ENCODE measurements at places on chromosomes 2 and 18.

- DNase-seq: no peak
These were observed 52.6 kb downstream of the TRIP12 start for GRCh38 chr2:229869226-229869625.

GRCh38 chr2:216688731-216689340 lies 6.5 kb downstream of the IGFBP5 start:
- DNase-seq: no peak

DNA sequence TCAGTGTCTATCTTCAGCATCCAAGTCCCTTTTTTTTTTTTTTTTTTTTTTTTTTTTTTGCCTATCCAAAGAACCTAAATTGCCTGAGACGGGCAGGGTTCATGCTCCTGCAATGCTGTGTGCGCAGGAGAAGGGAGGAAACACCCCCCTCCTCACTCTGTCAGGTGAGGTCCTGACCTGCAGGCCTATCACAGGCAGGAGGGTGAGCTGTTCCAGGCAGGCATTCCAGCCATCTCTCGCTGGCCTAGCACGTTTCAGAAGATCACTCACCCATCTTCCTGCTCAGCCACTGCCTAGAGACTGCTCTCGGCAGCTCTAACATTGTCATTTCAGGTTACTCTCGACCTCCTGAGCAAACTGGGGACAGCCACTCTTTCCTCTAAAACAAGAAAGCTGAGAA lies 48.4 kb upstream of the LAPTM4A start:
- no peak for DNase-seq

DNA sequence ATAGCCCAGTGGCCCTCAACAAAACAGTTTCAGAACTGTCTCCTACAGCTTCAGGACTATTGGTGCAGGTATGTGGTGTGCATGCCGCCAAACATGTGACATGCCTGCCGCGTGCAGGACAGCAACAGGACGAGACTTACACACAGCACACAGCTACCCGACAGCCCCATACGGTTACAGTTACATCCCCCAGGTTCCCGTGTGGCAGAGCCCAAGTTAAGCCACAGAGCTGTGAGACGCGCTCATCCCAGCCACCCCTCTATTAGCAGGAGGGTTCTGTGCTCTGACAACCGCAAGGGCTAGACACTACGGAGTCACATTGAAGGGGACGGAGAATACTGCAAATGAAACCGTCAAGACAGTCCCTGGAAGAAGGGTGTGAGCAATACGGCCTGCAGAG lies 16.4 kb upstream of the TUBB6 start:
- no peak for DNase-seq

GRCh38 chr2:23379220-23379695 lies 5.7 kb upstream of the KLHL29 start:
- DNase-seq: no peak

- no peak for DNase-seq
These were observed 745.0 kb downstream of the CBLN2 start for GRCh38 chr18:71798986-71799673.

DNA sequence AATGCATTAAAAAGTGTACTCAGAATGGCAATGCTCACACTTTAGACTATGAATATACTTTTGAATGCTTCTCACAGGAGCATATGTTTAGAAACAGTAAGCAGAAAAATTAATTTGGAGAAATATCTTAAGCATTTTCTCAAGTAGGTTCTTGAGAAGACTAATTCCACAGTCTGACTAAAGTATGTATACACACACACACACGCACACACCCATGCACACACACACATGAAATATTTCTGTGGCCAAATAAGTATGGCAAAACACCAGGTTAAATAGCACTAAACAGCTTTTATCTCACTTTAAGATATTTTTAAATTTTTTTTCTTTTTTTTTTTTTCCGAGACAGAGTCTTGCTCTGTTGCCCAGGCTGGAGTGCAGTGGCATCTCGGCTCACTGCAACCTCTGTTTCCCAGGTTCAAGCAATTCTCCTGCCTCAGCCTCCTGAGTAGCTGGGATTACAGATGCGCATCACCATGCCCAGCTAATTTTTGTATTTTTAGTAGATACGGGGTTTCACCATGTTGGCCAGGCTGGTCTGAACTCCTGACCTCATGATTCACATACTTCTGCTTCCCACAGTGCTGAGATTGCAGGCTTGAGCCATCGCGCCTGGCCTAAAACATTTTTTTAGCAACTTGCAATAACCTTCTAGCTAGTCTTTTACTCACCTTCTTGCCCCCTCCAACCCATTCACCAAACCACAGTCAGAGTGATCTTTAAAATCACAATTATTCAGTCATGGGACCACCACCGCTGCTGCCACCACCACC lies 67.5 kb upstream of the SCG2 start:
- no peak for DNase-seq

GRCh38 chr2:70312560-70312959 lies 10.7 kb upstream of the FAM136A start:
- no peak for DNase-seq

GRCh38 chr2:46689993-46690392 lies 210.6 kb downstream of the TMEM247 start:
- no peak for DNase-seq

DNA sequence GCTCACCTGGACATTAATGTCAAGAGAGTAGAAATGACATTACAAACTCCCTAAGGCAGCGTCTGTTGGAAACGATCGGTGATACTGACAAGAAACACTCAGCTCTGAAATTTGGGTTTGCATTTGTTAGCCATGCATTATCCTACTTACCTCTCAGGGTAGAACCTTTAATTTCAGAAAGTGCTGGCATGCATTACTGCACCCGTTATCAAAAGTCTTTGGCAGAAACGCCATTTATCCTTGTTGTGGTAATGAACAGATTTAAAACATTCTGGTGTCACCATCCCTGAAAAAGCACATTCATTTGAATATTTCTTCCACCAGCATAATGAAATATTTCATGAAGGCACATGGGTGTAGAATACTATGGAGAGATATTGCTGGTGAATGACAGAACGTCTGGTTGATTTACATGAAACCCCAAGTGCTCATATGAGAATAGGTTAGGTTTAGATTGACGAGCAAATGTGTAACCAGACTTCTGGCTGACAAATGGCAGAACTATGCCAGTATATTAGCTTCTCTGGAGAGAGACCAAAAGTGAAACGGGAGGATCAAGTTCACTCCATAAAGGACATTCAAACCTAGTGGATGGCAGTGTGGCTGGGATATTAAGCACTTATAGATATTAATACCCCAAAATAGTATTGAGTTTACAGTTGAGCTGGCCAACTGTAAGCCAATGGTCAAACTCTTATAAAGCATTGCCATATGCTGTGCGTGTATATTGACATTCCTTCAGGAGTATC lies 53.5 kb upstream of the ITGB6 start:
- no peak for DNase-seq

Measured in CD4-positive, alpha-beta T cell treated with Interleukin-1 beta for 1 hour (primary cell).